Left cardiac atrium (tissue), 4 donors: ENCODE measurements at places on chromosomes 6 and 20.

GRCh38 chr6:105649192-105649591, 246.3 kb upstream of the PREP start:
- no peak for DNase-seq

DNA sequence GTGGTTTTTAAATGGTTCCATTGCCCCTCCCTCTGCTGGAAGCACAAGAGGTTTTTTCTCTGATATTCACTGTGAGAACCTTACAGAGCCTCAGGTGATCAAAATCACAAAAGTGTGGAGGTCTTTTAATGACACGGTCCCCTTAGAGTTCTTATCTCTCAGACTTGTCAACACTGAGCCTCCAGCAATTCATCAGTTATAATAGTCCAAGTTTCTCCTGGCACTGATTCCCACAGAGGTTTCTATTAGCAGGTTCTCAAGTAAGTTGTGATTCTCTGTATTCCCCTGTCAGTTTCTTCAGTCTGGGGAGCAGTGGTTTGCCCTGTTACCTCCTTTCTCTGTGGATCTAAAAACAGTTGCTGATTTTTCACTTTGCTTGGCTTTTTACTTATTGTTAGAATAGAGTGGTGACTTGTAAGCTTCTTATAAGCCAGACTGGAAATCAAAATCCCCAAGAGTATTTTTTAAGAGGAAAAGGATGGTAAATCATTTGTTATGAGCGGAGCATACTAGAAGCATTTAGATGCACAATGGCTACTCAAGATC, 157.4 kb upstream of the BMP5 start:
- no peak for DNase-seq

GRCh38 chr6:102525336-102525735, 1131.8 kb downstream of the GRIK2 start:
- no peak for DNase-seq

- DNase-seq: no peak
These were observed 32.0 kb downstream of the ERMARD start for GRCh38 chr6:169783401-169783800.

DNA sequence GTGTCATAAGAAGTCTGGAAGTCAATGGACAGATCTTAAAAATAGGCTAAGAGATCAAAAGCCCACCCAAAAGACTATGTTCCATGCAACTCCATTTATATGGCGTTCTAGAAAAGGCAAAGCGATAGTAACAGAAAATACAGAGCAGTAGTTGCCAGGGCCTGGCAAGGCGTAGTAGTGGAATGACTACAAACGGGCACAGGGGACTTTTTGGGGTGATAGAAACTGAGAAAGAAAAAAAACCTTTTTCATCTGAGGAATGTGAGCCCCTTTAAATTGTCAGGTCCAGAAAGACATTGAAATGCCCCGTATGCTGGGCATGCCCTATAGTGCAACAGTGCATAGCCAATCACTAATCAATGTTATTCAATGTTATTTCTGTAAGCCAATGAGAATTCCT, 47.2 kb upstream of the FAM50B start:
- no peak for DNase-seq

DNA sequence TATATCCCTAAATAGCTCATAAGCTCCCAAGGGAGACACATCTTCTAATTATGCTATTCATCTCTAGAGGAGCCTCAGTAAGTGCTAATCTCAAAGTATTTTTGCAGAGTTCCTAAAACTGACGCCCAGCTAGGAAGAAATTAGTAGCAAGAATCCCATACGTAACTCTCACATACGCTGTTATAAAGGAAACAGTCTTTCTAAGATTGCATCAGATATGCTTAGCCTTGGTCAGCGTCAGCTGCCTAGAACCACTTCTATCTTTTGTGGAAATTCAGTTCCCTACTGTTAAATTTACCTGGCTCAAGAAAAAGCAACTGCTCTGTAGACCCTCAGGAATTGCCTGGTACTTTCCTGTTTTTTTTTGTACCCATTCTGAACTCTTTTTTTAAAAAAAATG, 13.6 kb downstream of the RIPOR2 start:
- DNase-seq: no peak

DNA sequence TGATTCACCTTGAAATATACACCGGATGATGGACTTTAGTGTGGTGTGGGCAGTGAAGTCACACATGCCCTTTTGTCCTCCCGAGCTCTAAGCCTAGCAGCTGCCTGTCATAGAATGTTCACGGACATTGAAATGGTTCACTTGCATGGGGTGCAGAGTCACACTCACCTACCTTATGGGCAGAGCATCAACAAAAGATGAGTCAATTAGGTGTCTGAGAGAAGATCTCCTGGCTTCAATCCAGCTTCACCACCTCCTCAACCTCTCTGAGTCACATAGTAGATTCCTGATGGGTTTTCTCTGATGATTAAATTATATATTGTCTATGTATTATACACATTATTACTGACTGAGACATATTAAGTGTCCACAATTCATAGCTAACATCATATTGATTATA, 48.1 kb upstream of the HLA-E start:
- DNase-seq: no peak

- DNase-seq: no peak
These were observed 33.9 kb upstream of the SGK1 start for GRCh38 chr6:134351615-134352474.

DNA sequence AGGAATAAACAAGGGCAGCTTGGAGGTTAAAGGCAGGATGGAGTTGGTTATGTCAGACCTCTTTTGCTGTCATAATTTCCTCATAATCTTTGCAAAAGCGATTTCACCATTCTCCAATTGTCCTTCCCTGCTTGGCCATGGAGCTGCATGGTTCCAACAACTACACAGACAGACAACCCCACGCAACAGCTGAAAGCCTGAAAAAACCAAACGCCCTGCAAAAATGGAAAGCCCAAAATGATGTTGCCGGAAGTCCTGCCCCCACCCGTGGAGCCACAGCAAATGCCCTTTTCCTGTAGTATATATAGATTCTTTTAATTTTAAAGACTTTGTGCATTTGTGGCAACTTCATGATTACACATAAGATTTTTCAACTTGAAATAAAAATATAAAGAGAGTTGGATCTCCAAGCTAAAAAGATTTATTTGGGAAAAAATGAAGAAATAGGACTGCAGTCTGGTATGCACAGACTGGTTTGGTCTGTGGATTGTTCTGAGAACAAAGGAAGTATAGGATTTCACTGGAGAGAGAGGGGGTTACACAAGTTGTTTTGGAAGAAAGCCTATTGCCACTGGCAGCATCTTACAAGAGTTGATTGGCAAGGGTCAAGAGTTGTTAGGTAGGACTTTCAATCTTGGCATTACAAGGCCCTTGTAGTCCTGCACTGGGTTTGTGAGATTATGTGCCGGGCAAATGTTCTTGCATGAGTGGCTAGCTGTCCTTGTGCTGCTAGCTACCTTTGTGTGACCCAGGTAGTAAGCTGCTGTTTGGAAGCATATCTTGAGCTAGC, 190.0 kb downstream of the C6orf118 start:
- DNase-seq: no peak

DNA sequence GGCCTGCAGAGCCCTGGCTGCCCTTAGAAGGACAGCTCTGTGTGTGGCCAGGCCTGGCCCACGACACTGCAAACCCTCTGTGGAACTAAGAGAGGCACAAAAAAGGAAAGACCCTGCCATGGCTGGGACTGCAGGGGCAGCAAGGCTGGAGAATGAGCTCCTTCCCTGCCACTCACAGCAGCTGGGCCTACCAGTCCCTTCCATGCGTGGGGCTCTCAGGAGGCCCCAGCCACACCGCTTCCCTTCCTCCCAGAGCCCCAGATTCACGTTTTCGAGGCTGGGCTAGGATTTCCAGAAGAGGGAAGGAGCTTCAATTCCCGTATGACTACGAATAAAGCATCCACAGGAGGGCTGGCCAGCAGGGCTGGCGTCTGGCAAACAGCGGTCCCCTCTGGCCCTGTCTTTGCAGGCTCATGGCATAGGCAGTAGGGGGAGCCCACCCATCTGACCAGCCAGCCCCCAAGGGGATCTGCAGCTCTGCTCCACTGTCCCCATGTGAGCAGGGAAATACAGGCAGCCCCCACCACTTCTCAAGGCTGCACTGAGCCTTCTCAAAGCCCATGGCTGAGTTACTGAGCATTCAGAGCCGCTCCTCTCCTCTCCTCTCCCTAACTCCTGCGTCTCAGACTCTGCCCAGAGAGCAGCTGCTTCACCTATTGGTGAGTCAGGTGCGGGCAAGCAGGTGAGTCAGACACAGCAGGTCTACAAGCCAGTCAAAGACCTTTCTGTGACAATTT, 53.1 kb downstream of the NINL start:
- no peak for DNase-seq
